ENCODE measurements at places on chromosomes 2 and 18.

DNA sequence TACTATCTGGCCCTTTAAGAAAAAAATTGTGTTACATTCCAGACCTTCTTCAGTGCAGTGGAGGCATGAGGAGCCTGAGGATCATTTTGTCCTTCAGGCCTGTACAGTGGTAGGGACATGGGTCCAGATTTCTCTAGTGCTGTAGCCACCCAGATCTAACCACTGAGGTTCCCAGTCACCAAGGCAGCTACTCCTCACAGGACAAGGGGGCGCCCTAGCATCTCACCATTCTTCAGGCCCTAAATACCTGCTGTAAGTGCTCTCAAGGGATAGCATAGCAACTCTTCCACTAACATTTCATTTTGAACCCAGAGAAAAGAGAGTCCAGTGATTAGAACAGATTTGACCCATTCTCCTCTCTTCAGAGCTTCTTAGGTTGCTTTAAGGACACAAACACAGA lies 1533.0 kb downstream of the LRP1B start:
- DNase-seq = no peak

DNA sequence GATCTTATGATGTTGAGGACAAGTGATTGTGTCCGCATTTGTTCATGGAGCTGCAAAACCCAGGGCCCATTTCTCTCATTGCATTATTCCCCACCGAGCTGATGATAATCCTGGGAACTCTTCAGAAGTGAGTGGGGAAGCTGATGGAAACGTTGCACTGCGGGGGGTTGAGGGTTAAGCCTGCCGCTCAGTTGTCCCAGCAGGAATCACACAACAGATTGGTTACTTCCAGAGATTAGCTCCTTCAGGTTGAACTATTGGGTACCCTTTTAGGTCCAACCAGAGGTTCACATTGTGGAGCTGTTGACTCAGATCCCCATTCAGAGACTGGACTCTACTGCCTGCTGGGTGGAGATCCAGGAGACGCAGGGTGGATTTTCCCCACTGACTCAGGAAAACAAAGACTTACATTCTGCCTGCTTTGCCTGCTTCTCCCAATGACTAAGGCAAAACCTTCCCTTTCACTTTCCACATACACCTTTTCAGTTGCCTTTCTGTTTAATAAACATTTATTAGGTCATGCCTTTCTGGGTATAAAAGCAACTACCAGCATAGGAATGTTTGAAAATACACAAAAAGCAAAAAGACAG lies 286.4 kb downstream of the TXNL1 start:
- DNase-seq = no peak

DNA sequence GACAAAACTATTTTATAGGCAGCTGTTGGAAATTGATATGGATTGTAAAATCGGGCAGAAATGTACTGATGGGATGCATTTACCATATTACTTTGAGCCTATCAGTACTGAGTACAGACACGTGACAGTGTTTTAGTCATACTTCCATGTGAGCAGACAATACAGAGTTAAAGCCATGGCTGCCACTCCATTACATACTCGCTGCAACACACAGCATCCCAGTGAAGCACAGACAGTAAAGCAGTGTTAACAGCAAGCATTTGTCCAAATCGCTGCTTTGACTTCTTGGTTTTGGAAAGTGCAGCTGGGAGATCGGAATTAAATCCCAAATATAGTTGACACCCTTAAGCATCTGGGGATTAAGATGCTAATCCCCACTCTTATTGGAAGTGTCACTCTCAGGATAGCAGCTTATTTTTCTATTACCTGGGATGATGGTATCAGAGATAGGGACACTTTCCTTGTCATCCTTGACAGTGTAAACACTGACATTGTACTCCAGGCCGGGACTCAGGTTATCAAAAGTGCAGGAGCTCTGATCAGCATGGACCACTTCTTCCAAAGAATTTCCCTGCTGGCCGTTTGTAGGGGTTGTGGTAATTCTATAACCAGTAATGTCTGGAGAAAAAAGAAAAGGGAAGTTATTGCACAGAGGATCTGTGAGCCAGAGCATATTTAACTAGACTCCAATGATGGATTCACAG lies 41.6 kb downstream of the FN1 start:
- DNase-seq = no peak

DNA sequence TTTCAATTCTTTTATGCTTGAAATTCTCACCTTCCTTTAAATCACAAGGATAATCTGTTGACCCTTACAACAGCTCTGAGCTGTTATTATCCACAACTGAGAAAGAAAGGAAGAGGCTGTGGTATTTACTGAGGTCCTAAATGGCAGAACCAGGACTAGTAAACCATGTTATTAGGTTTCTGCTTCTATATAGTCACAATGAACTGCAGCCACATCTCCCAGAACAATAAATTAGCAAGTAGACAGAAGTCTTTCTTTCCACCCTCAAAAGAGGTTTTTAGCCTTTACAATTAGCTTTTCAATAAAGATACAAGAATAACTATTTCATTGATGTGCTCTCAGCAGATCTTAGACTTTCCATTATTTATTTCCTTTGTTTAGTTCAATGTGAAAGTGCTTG lies 374.2 kb downstream of the NRXN1 start:
- DNase-seq = no peak

DNA sequence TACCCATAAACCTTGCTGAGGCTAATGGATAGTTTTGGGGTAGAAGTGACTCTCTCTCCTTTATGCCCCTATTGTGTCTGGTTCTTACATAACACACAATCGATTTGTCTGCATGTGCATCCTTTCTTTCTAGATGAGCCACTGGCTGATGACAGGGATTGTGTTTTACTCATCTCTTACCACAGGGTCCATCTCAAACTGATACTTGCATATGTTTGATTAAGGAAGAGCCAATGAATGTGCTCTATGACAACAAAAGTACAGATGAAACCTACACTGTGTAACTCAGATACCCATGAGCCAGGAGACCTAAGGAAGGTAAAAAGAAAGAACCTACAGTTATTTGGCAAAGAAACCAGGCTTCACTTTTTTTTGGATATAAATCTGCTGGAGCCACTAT lies 13.2 kb upstream of the BZW1 start:
- no peak for DNase-seq

All from activated CD4-positive, CD25-positive, alpha-beta regulatory T cell treated with anti-CD3 and anti-CD28 coated beads, Interleukin-2, amount 50 U/mL, for 72 hours (primary cell).